Right ventricle myocardium inferior (tissue), 1 donor: ENCODE measurements at places on chromosomes 4 and X.

DNA sequence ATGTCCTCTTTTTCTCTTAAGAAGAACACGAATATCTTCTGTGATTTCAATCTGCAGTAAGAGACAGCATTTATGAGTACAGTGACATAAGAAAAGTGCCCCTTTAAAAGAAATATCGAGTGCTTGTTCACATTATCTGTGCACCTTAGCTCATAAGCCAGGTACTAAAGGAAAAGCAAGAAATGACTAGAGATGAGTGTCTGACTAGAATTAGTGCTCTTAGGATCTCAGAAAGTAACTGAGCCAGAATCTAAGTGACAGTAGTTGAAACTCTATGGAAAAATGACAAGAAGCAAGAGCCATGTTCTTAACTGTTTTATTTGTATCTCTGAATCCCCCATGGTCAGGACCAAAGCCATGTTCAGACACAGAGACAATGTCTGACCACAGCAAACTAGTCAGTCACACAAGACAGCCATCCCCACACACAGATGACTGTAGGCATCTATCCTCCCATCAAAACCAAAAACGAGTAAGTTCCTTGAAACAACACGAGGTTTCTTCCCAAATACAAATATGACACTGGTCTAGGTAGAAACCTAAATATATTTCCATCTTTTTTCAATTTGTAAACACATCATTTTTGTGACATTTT, 36.8 kb downstream of the ACSL4 start:
- DNase-seq: no peak

- DNase-seq: no peak
Observed at GRCh38 chr4:21469438-21470300, 478.9 kb downstream of the KCNIP4 start.

GRCh38 chr4:165312506-165312905, 15.0 kb upstream of the MSMO1 start:
- no peak for DNase-seq

DNA sequence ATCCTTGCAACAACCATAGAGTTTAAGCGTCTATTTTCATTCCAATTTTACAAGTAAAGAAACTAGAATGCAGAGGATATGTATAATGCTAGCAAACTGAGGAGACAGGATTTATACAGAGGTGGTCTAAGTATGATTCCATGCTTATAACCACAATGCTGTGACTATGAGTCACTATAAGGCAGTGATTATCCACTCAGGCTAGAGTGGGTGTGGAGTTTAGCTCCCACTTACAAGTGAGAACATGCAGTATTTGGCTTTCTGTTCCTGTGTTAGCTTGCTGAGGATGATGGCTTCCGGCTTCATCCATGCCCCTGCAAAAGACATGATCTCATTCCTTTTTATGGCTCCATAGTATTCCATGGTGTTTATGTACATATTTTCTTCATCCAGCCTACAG, 41.6 kb upstream of the EDA2R start:
- DNase-seq: no peak

DNA sequence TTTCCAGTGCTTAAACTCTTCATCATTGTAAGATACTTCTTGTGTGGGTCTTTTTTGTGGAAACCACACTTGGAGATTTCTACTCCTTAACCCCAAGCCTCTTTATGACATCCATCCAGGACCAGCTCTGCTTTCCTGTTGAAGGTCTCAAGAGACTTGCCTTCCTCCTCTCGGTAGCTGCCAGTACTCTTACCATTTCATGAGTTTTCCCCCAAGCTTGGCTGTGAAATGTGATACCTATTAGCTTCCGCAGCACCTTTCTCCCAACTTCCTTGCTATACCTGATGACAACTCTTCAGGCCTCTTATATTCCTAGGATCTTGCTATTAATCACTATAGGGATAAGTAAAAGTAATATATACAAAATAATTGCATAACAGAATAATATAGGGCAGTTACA, 1.9 kb upstream of the DCK start:
- DNase-seq: no peak

DNA sequence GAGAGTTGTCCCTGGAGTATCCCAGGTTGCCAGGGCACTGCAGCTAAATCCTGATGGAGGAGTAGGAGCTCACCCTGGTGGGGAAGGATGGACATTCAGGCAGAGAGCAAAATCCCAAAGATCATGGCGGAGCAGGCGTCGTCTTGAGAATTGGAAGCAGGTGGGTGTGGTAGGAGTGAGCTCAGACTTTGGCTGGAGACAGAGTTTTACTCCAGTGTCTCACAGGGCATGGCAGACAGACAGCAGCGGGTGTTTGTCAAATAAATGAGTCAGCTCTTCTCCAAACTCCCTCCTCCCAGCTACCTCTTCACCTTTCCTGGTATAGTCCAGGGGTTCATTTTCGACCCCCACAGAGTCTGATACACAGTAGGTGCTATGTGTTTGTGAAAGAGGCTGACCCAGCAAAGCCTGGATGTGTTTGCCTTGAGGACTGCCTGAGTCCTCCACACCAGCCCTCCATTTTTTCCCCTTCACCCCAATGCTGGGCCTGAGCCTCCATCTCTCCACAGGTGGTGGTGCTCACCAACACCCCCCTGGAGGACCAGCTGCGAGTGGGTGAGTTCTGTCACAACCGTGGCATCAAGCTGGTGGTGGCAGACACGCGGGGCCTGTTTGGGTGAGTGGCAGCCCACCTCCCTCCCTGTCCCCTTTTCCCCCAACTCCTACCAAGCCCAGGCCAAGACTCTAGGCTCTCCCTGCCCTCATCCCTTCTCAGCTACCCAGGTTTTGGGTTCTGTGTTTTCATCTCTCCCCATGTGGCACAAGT, 6.9 kb downstream of the UBA1 start:
- DNase-seq: no peak
